Activated CD8-positive, alpha-beta memory T cell treated with anti-CD3 and anti-CD28 coated beads, Interleukin-2, amount 10 ng/mL, durations not matched to agents 7 days and 5 days (primary cell): ENCODE measurements at places on chromosomes 16 and 17. TPM values are rescaled to one million over a fixed set of nuclear protein-coding genes. Genes with fewer than 3 reads are reported as not detected.

GRCh38 chr17:28744972-28745785, 1.4 kb downstream of the TRAF4 start:
- peak; percentile 62 for DNase-seq
- H3K27ac ChIP-seq = peak overlapping the region; percentile 95
- peaks cover 11% of the 10 kb centered on the region for H3K36me3 ChIP-seq
- H3K4me3 ChIP-seq = peak overlapping the region; percentile 89
- H3K27me3 ChIP-seq = no peaks in the 10 kb centered on the region
- H3K4me1 ChIP-seq = peaks cover 39% of the 10 kb centered on the region

GRCh38 chr16:85988723-85989313, 89.9 kb downstream of the IRF8 start:
- H3K4me1 ChIP-seq = peaks cover 42% of the 10 kb centered on the region
- H3K27me3 ChIP-seq = peaks cover 25% of the 10 kb centered on the region
- no peaks in the 10 kb centered on the region for H3K36me3 ChIP-seq
- peak overlapping the region; percentile 20 for H3K4me3 ChIP-seq
- no peak for DNase-seq
- peak overlapping the region; percentile 37 for H3K27ac ChIP-seq

GPRC5C gene
- not detected for total RNA-seq

GRCh38 chr17:68601565-68602288, 560 bp upstream of the FAM20A start:
- peaks cover 74% of the 10 kb centered on the region for H3K27me3 ChIP-seq
- H3K4me1 ChIP-seq = peaks cover 10% of the 10 kb centered on the region
- no peak overlapping the region for H3K4me3 ChIP-seq

GRCh38 chr17:41837761-41838538, at the start of gene KLHL10:
Gene KLHL10 (plus strand): TSS chr17:41837825. CDS start chr17:41837933, 108 bp downstream.
- H3K4me1 ChIP-seq = peaks cover 15% of the 10 kb centered on the region
- no peaks in the 10 kb centered on the region for H3K36me3 ChIP-seq
- DNase-seq = no peak
- H3K27ac ChIP-seq = no peak within 1 kb of the TSS
- peaks cover 5% of the 10 kb centered on the region for H3K27me3 ChIP-seq

DNA sequence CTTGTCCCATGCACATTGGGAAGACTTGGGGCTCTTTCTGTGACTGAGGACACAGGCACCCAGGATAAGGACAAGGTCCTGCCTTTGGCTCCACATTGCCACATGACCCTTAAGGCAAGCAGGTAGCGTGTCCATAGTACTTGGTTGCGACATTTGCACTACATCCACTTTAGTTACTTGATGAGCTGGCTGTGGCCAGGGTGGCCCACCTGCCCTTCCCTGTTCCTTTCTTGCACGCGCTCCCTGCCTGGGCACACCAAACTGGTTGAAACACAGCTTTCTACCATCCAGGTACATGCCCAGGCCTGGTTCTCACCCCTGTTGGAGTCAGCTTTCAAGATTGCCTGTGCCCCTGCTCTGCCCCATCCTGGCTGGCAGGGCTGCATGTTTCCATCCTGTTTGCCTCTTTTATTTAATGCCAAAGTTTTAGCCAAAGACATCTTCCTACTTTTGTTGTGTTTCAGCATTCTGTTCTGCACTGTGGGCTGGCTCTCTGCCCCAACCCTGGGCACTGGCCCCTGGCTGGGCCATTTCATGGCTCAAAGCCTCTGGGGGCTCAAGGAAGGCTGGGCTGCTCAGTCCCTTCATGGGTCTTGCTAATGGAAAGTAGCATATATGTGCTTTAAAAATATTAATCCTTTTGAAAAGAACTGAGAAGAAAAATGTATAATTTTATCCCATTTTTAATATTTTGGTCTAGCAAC, 3.2 kb downstream of the B3GNT9 start:
- no peak overlapping the region for H3K4me3 ChIP-seq
- no peak for DNase-seq
- no peak overlapping the region for H3K27ac ChIP-seq
- peaks cover 17% of the 10 kb centered on the region for H3K4me1 ChIP-seq

NEUROD2 gene
- not detected for total RNA-seq

GRCh38 chr17:73998653-73999645, 204.5 kb upstream of the RPL38 start:
- H3K4me3 ChIP-seq = no peak overlapping the region
- no peaks in the 10 kb centered on the region for H3K4me1 ChIP-seq
- peaks cover 16% of the 10 kb centered on the region for H3K27me3 ChIP-seq
- H3K27ac ChIP-seq = no peak overlapping the region
- no peaks in the 10 kb centered on the region for H3K36me3 ChIP-seq

WNT3 gene
- total RNA-seq = not detected

- H3K4me3 ChIP-seq = peak overlapping the region; percentile 86
- DNase-seq = peak; percentile 94
- H3K27ac ChIP-seq = peak overlapping the region; percentile 98
- H3K4me1 ChIP-seq = peaks cover 59% of the 10 kb centered on the region
- no peaks in the 10 kb centered on the region for H3K27me3 ChIP-seq
Measured at GRCh38 chr16:22192261-22193062, 13.6 kb upstream of the EEF2K start.

TBC1D3 gene
- total RNA-seq = 3.7 TPM

DNA sequence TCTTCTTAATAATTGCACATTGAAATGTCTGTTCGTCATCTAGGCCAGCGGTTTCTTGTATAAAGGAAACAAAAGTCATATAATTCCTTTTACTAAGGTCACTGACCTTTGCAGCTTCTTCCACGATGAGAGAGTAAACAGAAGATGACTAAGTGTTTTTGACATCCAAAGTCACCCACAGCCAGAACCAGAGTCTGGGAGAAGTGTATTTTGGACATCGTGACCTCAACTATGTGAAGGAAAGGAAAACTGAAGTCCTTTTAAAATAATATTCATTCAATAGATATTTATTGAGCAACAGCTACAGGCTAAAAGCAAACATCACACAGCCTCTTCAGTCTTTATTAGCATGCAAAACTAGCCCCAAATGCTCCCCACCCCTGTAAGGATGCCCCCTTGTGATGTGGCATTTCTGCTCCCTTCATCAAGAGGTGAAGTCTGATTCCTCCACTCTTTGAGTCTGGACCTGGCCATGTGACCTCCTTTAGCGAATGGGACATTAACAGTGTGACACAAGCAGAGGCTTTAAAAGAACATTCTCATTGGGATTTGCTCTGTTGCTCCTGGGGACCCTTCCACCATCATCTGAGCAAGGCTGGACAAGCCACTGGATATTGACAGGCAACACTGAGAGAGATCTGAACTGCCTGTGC, 8.1 kb upstream of the PMP22 start:
- peaks cover 27% of the 10 kb centered on the region for H3K27me3 ChIP-seq
- H3K4me1 ChIP-seq = peaks cover 14% of the 10 kb centered on the region
- no peak for DNase-seq
- no peak overlapping the region for H3K4me3 ChIP-seq
- H3K27ac ChIP-seq = no peak overlapping the region

GRCh38 chr17:4622375-4622774, 19.1 kb downstream of the ALOX15 start:
- peaks cover 2% of the 10 kb centered on the region for H3K4me1 ChIP-seq
- no peaks in the 10 kb centered on the region for H3K36me3 ChIP-seq
- no peak overlapping the region for H3K27ac ChIP-seq
- H3K4me3 ChIP-seq = no peak overlapping the region

DNA sequence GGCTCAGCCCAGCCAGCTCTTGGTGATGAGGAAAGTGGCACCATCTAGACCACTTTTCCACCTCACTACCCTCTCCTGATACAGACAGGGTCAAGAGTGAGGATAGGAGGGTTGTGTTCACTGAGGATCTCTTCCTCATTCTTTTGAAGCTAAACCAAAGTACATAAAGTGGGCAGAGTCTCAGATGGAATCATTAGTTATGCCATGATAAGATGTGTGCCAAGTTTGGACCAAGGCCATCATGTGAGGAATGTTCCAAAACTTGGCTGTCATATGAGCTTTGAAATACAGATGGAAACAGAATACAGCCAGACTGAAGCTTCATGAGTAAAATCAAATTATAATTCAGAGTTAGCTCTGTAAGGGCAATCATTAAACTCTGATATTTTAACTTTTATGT, 37.2 kb downstream of the ACSM1 start:
- DNase-seq = no peak
- H3K27me3 ChIP-seq = no peaks in the 10 kb centered on the region
- no peak overlapping the region for H3K27ac ChIP-seq
- H3K4me3 ChIP-seq = no peak overlapping the region

C1QTNF1 gene
- not detected for total RNA-seq

RASD1 gene
- 2.5 TPM for total RNA-seq

SCGB1C2 gene
- total RNA-seq = not detected

GRCh38 chr17:48990882-48991357, 6.3 kb upstream of the IGF2BP1 start:
- no peaks in the 10 kb centered on the region for H3K36me3 ChIP-seq
- peaks cover 59% of the 10 kb centered on the region for H3K27me3 ChIP-seq
- H3K27ac ChIP-seq = no peak overlapping the region
- H3K4me1 ChIP-seq = peaks cover 5% of the 10 kb centered on the region
- H3K4me3 ChIP-seq = no peak overlapping the region
- no peak for DNase-seq

- H3K27ac ChIP-seq = no peak overlapping the region
- DNase-seq = no peak
- no peaks in the 10 kb centered on the region for H3K36me3 ChIP-seq
- peaks cover 42% of the 10 kb centered on the region for H3K27me3 ChIP-seq
Measured at GRCh38 chr17:48773245-48773644, 43.8 kb downstream of the TTLL6 start.

GRCh38 chr17:2911035-2911754, 115.0 kb downstream of the RAP1GAP2 start:
- H3K27me3 ChIP-seq = no peaks in the 10 kb centered on the region
- H3K4me3 ChIP-seq = no peak overlapping the region
- H3K27ac ChIP-seq = no peak overlapping the region
- DNase-seq = no peak
- H3K4me1 ChIP-seq = peaks cover 8% of the 10 kb centered on the region

PRSS33 gene
- total RNA-seq = not detected

DNA sequence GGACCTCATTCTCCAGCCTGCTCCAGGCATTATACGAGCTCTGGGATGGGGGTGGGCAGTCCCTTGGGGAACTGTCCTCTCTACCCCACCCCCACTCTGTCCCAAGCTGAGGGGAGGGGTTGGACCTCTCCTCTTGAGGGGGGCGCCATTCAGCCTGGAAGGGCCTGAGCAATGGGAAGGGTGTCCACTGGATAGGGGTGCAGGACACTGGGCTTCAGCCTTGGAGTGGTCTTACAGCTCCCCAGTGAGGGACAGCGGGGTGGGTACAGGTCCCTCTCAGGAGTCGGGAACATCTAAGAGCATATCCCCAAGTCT, 9.5 kb upstream of the CBX8 start:
- H3K4me1 ChIP-seq = peaks cover 30% of the 10 kb centered on the region
- no peak overlapping the region for H3K4me3 ChIP-seq
- H3K36me3 ChIP-seq = peaks cover 6% of the 10 kb centered on the region
- H3K27me3 ChIP-seq = peaks cover 78% of the 10 kb centered on the region

GRCh38 chr17:40511136-40511535, 9.7 kb upstream of the TNS4 start:
- no peak overlapping the region for H3K4me3 ChIP-seq
- H3K27me3 ChIP-seq = peaks cover 24% of the 10 kb centered on the region
- DNase-seq = no peak
- H3K4me1 ChIP-seq = peaks cover 26% of the 10 kb centered on the region
- H3K36me3 ChIP-seq = peaks cover 4% of the 10 kb centered on the region

- peaks cover 37% of the 10 kb centered on the region for H3K4me1 ChIP-seq
- no peaks in the 10 kb centered on the region for H3K27me3 ChIP-seq
- peak within 1 kb of the TSS; percentile 86 for H3K4me3 ChIP-seq
- peaks cover 17% of the 10 kb centered on the region for H3K36me3 ChIP-seq
Measured at GRCh38 chr17:75270966-75271232, at the start of gene MIF4GD. Gene MIF4GD (minus strand): TSS chr17:75271231. CDS start chr17:75270195, 1,036 bp downstream.

- no peaks in the 10 kb centered on the region for H3K27me3 ChIP-seq
- DNase-seq = no peak
- no peak overlapping the region for H3K27ac ChIP-seq
- no peaks in the 10 kb centered on the region for H3K36me3 ChIP-seq
- H3K4me3 ChIP-seq = no peak overlapping the region
Measured at GRCh38 chr16:10081201-10081940, 100.9 kb downstream of the GRIN2A start.

TMEM98 gene
- total RNA-seq = 0.35 TPM

SMPD3 gene
- total RNA-seq = 7.7 TPM

GRCh38 chr17:63823659-63824331, 3.4 kb upstream of the PSMC5 start:
- peaks cover 69% of the 10 kb centered on the region for H3K36me3 ChIP-seq
- no peaks in the 10 kb centered on the region for H3K27me3 ChIP-seq
- H3K27ac ChIP-seq = peak overlapping the region; percentile 25
- no peak for DNase-seq
- H3K4me1 ChIP-seq = peaks cover 54% of the 10 kb centered on the region

SKAP1 gene
- total RNA-seq = 91.4 TPM

DNA sequence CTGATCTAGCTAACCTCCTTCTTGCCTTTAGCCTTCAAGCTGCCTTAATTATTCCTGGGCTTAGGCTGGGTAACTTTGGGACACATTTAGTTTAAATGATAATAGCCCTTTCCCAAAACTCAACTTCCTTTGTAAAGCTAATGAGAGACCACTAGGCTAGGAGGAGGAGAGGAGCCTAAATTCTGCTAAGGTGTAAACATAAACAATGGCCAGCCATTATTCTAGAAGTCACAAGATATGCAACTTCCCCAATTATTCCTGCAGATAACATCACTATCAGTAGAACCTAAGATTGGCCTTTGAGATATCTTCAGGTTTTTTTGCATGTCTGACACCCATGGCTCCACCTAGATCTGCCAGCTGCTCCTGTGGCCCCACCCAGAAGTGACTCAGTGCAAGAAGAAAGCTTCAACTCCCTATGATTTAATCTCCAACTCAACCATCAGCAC, 131.2 kb upstream of the FAM20A start:
- peaks cover 10% of the 10 kb centered on the region for H3K27me3 ChIP-seq
- H3K27ac ChIP-seq = no peak overlapping the region
- no peaks in the 10 kb centered on the region for H3K4me1 ChIP-seq
- H3K4me3 ChIP-seq = no peak overlapping the region

- no peak for DNase-seq
Measured at GRCh38 chr16:7343243-7343642, 10.6 kb downstream of the RBFOX1 start.

- no peak overlapping the region for H3K4me3 ChIP-seq
- no peaks in the 10 kb centered on the region for H3K27me3 ChIP-seq
- peaks cover 25% of the 10 kb centered on the region for H3K4me1 ChIP-seq
- peak overlapping the region; percentile 74 for H3K27ac ChIP-seq
Measured at GRCh38 chr17:41869426-41869825, 4.2 kb upstream of the KLHL11 start.

- no peak for DNase-seq
- no peak overlapping the region for H3K4me3 ChIP-seq
- no peaks in the 10 kb centered on the region for H3K4me1 ChIP-seq
- no peaks in the 10 kb centered on the region for H3K36me3 ChIP-seq
- H3K27me3 ChIP-seq = no peaks in the 10 kb centered on the region
Measured at GRCh38 chr16:78183437-78184237, 84.2 kb downstream of the WWOX start.

RPH3AL gene
- 1.2 TPM for total RNA-seq

- no peaks in the 10 kb centered on the region for H3K36me3 ChIP-seq
- H3K27ac ChIP-seq = no peak overlapping the region
- peaks cover 15% of the 10 kb centered on the region for H3K4me1 ChIP-seq
- no peak overlapping the region for H3K4me3 ChIP-seq
- no peak for DNase-seq
Measured at GRCh38 chr17:63275971-63276745, 169.9 kb downstream of the CYB561 start.

SOCS1 gene
- total RNA-seq = 158 TPM

- DNase-seq = no peak
- no peak overlapping the region for H3K27ac ChIP-seq
- no peaks in the 10 kb centered on the region for H3K27me3 ChIP-seq
Measured at GRCh38 chr16:59192551-59193199, 458.6 kb upstream of the GOT2 start.

EIF3CL gene
- 58.1 TPM for total RNA-seq
